Lower lobe of right lung (tissue), 2 donors: ENCODE measurements at places on chromosomes 11 and 22.

GRCh38 chr11:65060913-65061408, 2.6 kb upstream of the NAALADL1 start:
- DNase-seq: no peak

GRCh38 chr11:91248199-91248807, 976.3 kb upstream of the FAT3 start:
- DNase-seq: no peak

GRCh38 chr11:118660681-118661424, 18.6 kb downstream of the TREH start:
- no peak for DNase-seq

DNA sequence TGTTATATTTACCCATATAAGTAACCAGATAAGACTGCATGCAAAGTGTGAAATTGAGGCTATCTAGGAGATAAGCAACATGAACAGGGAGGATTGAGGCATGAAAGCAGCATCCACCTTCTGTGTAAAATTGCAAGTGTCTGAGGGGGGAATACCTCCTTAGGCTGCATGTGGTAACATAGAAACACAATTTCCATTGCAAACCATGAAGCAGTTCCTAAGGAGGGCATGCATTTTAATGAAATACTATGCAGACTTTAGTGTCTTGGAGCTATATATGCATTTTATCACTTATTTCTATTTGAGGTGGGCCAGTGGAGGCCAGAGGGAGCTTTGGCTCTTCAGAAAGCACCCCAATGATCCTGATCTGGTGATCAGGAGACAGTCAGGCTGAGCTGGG, 160.2 kb downstream of the C11orf91 start:
- DNase-seq: no peak

DNA sequence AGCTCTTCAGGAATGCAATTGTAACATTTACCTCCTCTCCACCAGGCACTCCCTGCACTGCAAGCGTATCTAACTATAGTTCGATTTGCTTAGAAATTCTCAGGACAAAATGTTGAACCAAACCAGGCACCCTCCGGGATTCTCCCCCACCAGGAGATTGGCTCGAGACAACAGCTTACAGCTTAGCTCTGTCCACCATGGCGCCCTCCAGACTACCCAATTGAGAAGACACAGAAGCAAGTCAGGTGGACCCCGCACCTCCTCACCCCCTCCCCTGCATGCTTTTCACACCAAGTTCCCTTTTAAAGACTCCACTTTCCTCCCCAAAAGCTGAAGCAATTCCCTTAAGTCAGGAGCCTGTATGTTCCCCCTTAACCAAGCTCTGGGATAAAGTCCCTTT, 34.7 kb upstream of the RFPL3 start:
- no peak for DNase-seq

DNA sequence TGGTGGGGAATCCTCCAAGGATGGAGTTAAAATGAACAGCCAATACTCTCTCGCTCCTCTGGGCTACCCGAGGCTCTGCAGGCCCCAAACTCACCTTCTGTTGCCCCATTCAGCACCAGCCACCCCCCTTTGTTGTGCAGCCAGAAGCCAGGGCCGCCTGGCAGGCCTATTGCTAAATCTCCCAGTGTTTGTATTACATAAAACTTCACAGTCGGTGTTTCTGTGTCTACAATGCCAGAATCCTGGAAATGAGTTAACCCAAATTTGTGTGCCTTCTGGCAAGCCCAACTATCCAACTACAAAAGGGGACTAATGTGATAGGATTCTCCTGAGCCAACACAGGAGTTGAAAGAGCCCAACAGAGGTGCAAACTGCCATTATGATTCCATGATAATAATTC, 9.3 kb downstream of the KCNJ5 start:
- peak; percentile 59 for DNase-seq

- DNase-seq: no peak
Measured at GRCh38 chr11:35559949-35560348, 34.5 kb upstream of the PAMR1 start.

- no peak for DNase-seq
Measured at GRCh38 chr11:47906066-47906465, 57.9 kb upstream of the NUP160 start.
